ENCODE measurements at places on chromosomes 11 and 22. TPM values are rescaled to one million over a fixed set of nuclear protein-coding genes. Genes with fewer than 3 reads are reported as not detected.

- peak; percentile 94 for DNase-seq
Observed at GRCh38 chr22:37933711-37934376, 19.6 kb downstream of the C22orf23 start.

- DNase-seq: no peak
Observed at GRCh38 chr11:46521961-46522681, 71.7 kb downstream of the AMBRA1 start.

DNA sequence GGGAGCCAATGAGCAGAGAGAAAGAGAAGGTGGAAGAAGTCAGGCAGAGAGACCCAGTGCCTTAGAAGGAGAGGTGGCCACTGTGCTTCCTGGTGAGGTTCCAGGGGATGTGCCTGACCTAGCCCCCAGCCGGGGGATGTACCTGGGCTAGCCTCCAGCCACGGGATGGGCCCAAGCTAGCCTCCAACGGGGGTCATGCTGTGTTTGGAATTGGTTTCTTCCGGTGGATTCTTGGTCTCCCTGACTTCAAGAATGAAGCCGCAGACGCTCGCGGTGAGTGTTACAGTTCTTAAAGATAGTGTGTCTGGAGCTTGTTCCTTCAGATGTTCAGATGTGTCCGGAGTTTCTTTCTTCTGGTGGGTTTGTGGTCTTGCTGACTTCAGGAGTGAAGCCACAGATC, 6.9 kb upstream of the SMIM38 start:
- no peak for DNase-seq

The MS4A5 gene
- polyA plus RNA-seq: not detected

DNA sequence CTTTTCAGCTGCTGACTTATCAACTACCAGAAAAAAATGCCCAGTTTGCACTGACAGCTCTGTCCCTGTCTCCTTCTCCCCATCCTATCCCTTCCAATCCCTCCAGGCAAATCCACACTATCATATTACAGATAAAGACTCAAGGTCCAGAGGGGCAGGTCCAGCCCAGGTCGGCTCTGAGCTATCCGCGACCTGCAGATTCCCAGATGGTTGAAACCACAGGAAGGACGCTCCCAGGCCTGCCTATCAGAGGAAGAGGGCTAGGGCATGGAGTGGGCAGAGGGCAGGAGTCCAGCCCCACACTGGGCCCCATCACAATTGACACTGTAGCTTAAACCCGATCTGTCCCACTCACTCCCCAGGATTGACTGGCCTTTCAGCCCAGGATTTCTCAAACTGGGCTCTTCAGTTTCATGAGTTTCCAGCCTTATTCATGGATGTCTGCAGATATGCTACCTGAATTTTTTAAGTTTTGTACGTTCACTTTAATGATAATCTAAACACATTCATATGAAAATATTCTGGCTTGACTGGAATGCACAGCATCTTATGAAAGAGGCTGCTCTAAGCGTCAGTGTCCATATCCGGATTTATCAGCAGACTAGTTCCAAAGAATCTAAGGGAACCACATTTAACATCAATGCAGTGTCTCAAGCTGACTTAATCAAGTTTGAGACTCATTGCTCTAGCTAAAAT, 16.4 kb upstream of the FCHSD2 start:
- no peak for DNase-seq

DNA sequence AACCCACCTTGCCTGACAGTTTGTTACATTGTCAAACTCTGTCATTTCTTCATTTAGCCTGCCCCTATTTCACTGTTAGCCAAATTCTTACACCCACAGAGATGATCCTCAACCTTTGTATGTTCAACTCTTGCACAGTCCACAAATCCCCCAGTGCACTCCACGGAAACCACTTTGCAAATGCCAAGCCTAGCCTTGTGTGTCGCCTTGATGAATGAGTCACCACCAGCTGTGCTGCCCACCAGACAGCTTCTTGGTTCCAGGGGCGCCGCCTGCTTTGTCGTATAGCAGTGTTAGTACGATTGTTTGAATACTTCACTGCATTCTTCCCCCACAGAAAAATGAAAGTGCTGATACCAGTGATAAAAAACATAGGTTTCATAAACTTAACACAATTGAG, 686.3 kb downstream of the NTM start:
- no peak for DNase-seq

The KRTAP5-10 gene
- not detected for polyA plus RNA-seq

DNA sequence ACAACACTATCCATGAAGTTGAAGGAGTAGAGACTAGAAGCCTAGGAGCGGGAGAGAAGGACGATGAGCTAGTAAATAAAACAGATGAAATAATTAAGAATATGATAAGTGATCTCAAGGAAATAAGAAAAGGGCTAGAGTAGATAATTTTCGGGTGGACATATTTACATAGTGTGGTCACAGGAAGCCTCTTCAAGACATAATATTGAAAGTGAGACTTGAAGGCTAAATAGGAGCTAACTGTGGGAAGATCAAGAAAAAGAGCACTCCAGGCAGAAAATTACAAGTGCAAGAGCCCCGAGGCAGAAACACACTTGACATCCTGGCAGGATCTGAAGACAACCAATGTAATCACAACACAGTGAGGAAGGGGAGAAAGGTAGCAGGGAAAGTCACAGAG, 11.9 kb upstream of the PPFIBP2 start:
- DNase-seq: no peak

GRCh38 chr11:117601006-117601708, 195.9 kb downstream of the DSCAML1 start:
- no peak for DNase-seq

DNA sequence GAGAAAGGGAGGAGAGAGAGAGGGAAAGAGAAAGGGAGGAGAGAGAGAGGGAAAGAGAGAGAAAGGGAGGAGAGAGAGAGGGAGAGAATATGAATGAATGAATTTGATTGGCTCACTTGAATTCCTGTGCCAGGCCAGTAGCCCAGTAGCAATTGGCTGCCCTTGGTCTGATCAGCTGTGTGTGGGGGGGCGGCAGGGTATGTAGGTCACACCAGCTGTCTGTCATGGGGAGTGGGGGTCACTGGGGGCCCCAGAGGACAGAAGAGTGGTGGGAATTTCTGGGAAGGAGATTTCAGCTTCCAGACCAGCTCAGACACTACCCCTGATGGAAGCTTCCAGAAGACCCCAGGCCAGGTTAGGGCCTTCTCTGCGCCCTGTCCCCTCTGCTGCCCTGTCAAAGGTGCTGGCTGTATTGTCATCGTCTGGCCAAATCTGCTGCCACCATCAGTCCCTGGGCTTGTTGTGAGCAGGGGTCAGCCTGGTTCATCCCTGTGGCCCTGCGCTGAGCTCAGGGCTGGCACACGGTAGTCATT, 21.1 kb downstream of the MPPED1 start:
- DNase-seq: no peak

DNA sequence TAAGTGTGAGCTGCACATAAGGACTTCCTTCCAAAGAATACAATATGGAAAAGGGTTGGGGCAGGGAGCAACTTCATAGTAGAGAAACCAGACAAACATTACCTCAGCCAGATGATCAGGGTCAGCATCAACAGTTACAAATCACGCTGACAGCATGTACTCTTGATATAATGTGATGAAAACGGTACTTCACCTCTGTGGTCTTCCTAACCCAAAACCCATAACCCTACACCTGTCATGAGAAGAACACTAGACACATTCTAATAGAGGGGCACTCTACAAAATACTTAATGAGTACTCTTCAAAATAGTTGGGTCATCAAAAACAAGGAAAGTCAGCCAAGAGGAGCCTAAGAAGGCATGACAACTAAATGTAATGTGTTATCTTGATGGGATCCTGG, 43.9 kb downstream of the RRAS2 start:
- DNase-seq: no peak

DNA sequence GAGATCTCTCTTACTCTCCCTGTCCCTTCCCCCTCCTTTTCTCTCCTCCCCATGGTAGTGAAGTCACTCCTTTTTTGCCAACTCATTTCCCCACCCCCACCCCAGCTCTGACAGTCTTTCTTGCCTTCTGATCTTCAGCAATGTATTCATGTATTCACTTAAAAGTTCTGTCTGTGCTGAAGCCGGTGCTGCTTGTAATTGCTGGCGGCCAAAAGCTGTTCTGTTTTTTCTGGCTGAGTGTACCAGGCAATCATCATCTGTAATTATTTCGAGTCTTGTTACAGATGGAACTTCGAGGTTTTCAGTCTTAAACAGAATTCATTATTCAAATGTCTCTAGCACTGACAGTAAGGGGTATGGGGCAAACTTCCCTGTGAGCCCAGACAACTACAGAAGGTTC, 99.5 kb downstream of the SPATA19 start:
- no peak for DNase-seq

GRCh38 chr11:1892558-1892957, 863 bp upstream of the PRR33 start:
- DNase-seq: no peak

- DNase-seq: no peak
Observed at GRCh38 chr11:58075781-58076180, 45.0 kb downstream of the OR6Q1 start.

- DNase-seq: no peak
Observed at GRCh38 chr11:31267720-31268119, 101.8 kb downstream of the DCDC1 start.

The CYP2D6 gene
- polyA plus RNA-seq: 0.23 TPM

GRCh38 chr11:116733969-116734508, 38.7 kb downstream of the BUD13 start:
- DNase-seq: no peak

DNA sequence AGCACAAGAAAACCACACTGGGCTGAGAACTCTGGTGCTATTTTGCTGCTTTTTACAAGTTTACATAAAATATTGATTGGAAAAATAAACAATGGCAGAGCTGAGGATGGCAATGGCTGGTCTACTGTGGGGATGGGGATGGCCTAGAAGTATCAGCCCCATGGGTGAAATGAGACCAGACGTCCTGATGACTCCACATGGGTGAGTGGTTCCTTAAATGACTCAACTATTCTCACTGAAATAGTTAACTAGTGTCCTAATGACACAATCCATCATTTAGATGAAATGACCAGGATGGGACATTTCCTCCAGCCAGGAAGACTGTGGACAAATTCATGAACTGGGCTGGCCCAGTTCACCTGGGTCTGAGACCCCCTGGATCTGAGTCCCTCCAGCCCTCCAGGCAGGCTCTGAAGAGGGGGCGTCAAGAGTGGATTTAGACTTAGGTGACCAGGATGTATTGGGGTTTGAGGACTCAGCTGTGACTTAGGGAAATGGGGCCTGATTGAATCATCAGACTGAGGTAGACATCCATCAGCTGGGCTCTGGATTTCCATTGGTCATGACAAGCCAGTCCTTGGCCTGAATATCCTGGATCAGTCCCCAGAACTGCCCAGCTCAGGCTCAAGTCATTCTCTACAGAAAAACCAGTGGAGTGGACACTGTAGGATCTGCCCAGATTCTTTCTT, 98.2 kb upstream of the IGLL5 start:
- DNase-seq: no peak

The PHETA2 gene
- polyA plus RNA-seq: 6.3 TPM

GRCh38 chr11:69894648-69895047, 75.4 kb upstream of the FGF3 start:
- peak; percentile 1 for DNase-seq

DNA sequence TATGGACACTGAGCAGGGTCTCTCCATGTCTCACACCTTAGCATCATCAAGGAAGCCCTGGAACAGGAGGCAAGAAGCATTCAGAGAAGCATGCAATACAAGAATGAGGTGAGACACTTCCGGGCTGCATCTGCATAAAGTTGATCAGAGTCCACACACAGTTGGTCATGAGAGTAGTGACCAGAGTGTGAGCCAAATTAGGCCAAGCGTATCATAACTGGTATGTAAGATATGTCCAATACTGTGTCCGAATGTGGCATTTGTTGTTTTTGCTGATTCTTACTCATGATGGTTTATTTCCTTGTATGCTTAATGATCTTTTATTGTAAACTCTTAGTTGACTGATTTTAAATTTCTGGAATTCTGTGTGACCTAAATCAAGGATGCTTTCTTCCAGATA, 315.7 kb downstream of the INSC start:
- no peak for DNase-seq

DNA sequence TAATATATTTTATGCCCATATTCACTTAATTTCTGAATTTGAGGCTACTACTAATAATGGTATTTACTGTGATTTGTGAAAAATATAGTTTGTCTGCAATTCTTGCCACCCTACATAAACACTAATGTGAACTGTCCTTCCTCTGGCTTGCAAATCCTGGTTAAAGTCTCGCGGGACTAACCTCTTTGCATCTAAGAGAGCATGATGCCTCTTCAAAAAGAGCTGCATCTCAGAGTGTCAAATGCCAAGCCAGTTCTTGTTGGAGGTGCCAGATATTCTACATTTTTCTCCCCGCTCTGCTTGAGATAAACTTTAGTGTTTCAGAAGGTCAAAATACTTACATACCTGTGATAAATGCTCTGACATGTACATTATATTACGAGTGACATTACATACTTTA, 2.1 kb downstream of the ARHGAP42 start:
- no peak for DNase-seq

GRCh38 chr11:63572026-63572688, 9.0 kb upstream of the PLAAT2 start:
- DNase-seq: no peak

DNA sequence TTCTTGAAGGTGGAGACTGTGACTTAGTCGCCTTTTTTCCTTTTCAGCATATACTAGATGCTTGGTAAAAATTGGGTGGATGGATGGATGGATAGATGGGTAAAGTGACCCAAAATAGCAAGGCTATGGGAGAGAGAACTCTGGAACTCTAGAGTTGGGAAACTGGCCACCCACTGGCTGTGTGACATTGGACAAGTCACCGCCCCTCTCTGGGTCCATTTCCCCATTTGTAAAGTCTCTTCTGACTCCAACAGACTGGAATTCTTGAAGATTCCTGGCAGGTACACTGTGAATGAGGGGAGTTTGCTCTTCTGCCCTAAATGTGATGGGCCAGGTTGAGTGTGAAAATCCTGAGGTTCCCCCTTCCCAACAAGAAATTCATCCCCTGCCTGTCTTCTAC, 8.0 kb downstream of the TKFC start:
- DNase-seq: no peak

The BTG4 gene
- polyA plus RNA-seq: not detected

DNA sequence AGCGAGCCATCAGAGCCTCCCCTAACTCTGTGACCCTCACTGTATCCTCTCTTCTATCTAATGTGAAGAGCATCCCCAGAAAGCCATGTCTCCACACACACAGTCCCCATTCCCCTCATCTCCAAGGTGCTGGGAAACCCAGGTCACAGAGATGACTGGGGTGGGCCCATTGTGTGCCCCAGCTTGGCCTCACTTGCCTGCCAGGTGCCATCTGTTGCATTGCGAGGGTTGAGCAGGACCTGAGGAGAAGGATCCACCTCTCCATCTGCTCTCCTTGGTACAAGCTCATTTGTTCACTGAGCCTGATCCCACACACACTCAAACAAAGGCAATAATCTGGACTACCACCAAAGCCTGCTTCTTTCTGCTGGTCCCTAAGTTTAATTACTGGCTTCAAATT, 118.8 kb downstream of the SPATA19 start:
- no peak for DNase-seq

The APOBEC3H gene
- not detected for polyA plus RNA-seq

The PKDREJ gene
- 0.03 TPM for polyA plus RNA-seq

DNA sequence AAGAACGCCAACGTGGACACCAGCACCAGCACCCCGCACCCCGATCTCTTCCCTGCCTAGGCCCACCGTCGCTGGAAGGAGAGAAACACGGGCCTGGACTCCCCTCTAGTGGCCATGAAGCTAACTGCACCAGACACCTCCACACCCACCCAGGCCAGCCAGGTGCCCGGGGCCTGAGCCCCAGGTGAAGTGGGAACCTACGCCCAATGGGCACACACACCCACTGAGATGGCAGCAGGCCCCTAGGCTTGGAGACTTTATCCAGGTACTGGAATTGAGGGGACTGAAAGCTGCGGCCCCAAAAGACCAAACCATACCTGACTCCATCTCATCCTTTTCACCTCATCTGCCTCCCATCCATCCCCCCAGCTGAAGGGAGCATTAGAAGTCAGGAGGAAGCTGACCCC, 81.0 kb downstream of the BUD13 start:
- DNase-seq: no peak

The KCNK7 gene
- polyA plus RNA-seq: 0.42 TPM

Measured in heart left ventricle (tissue), 16 donors.